ENCODE measurements at places on chromosomes 11 and 22. TPM values are rescaled to one million over a fixed set of nuclear protein-coding genes. Genes with fewer than 3 reads are reported as not detected.

The TTC28 gene
- 3.0 TPM for total RNA-seq

The DGAT2 gene
- 1.5 TPM for total RNA-seq

The OR52N2 gene
- total RNA-seq: not detected

The KCTD14 gene
- 1.8 TPM for total RNA-seq

The PATE2 gene
- not detected for total RNA-seq

The HIC2 gene
- total RNA-seq: 2.7 TPM

The PNPLA3 gene
- total RNA-seq: 0.68 TPM

The ROBO3 gene
- total RNA-seq: 1.4 TPM

The DLG2 gene
- 0.50 TPM for total RNA-seq

The ANO9 gene
- total RNA-seq: 1.8 TPM

The WNT11 gene
- 1.4 TPM for total RNA-seq

The SMIM35 gene
- not detected for total RNA-seq

The SLC25A18 gene
- total RNA-seq: 0.08 TPM

The MMP1 gene
- total RNA-seq: 0.84 TPM

The GALNT18 gene
- 19.7 TPM for total RNA-seq

The ADORA2A gene
- 0.91 TPM for total RNA-seq

The GAB2 gene
- 4.6 TPM for total RNA-seq

The OR4A16 gene
- not detected for total RNA-seq

Data from A549 treated with CORT108297 at 1 μM for 4 hours (cell line).